ENCODE measurements at places on chromosomes 1 and 21.

DNA sequence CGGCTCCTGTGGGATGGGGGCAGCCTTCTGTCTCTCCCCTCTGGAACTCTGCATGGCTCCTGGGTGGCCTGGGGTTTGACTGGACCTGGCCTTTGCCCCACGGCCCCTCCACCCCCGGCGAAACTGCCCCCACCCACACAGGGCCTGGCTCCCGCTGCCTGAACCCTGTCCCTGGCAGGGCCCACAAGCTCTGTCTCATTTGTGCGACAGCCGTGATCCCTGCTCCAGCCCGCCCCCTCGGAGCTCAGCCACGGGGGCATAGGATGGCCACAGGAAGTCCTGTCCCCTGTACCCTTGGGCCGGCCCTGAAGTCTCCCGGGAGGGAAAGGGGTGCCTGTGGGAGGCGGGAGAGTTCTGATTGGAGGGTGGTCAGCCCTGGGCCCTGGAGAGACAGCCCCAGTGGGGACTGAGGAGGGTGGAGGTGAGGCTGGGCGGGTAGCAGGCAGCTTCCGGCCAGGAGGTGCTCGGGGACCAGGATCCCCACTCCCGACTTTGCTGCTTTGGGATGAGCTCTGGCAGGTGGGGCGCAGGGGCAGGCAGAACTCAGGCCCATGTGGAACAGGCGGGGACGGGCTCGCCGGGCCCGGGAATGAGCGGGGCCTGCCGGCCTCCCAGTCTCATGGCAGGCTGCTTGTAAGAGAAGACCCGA is 45.1 kb downstream of the SLX9 start:
- DNase-seq, result no peak

GRCh38 chr1:3319874-3320245 is 134.6 kb upstream of the ARHGEF16 start:
- DNase-seq, result no peak

DNA sequence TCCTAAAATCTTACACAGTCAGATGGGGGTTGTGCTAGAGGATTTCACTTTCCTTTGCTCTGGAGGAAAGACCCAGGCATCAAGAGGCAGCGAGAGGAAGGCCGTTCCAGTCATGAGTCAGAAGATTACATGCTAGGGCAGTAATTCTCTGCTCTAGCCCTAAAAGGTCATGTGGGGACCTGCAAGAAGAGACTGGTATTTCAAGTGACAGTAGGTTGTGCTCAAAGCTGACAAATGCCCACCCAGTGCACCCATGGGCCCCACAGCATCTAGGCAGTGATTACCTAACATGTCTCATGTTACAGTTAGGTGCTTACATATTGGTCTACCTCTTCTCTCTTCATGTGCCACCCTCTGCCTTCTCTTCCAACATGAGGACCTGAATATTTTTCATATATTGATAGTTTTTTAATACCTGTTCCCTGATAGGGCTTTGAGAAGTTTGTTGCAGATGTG is 99.7 kb upstream of the BEND5 start:
- no peak for DNase-seq

GRCh38 chr1:16617114-16617631 is 3.8 kb upstream of the NBPF1 start:
- DNase-seq, result no peak

DNA sequence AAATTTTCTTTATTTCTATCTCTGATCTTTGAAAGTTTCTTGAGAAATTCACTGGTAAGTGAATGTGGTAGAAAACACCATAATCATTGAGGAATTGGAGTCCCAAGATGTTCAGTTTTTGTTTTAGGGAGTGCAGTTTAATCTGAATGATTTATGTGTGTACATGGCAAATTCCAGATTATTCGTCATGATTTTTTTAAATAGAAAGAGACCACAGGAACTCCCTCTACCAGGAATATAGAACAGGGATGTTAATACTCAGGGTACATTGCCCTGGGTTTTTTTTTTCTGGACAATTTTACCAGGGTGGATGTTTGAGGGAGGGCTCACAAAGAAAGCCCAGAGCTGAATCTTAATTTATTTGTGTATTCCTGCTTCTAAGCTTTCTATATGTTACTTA is 109.0 kb downstream of the VPS13D start:
- no peak for DNase-seq

- no peak for DNase-seq
Measured at GRCh38 chr1:99858286-99858685, 8.1 kb downstream of the AGL start.

- DNase-seq, result no peak
Measured at GRCh38 chr1:18452550-18452949, 28.2 kb upstream of the KLHDC7A start.

DNA sequence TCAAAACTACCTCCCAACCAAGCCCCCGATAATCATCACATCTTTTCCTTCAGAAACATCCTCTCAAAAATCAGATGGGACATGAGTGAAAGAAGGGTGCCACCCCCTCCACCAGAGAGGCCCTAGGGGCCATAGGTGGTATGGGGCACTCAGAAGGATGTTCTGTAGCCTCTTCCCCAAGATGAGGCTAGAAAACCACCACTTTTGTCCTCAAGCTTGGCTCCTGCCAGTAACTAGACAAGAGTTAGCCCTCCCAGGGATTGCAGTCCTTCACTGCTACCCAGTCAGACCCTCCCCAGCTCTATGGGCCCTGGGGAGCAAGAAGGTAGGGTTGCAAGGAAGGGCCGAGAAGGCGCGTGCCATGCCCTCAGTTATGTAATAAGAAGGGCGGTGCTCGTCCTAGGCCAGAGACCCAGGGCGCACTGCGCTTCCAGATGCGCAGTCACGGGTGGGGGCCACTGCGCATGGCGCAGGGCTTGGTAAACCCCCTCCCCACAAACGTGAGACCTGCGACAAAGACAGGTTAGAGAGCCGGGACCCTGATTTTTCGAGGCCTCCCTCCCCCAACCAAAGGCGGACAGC is 69.7 kb downstream of the CD46 start:
- no peak for DNase-seq

DNA sequence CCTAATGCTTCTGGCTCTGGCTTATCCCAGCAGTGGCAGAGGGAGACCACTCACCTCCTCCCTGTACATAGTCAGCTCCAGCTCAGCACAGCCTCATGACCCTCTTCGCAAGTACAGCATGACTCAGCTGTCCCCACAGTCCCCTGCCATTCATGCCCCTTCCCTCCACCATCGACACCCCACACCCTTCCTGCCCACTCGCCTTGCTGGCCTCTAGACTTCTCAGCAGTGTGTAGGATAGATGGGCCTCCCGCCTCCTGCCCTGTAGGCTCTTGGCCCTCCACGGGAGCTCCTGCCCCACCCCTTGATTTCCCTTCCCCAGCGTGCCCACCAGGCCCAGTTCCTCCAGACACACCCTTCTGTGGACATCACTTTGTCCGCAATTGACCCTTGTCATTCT is 9.8 kb downstream of the NPR1 start:
- DNase-seq, result no peak

GRCh38 chr21:46639489-46640386 is 4.3 kb downstream of the PRMT2 start:
- DNase-seq, result no peak

DNA sequence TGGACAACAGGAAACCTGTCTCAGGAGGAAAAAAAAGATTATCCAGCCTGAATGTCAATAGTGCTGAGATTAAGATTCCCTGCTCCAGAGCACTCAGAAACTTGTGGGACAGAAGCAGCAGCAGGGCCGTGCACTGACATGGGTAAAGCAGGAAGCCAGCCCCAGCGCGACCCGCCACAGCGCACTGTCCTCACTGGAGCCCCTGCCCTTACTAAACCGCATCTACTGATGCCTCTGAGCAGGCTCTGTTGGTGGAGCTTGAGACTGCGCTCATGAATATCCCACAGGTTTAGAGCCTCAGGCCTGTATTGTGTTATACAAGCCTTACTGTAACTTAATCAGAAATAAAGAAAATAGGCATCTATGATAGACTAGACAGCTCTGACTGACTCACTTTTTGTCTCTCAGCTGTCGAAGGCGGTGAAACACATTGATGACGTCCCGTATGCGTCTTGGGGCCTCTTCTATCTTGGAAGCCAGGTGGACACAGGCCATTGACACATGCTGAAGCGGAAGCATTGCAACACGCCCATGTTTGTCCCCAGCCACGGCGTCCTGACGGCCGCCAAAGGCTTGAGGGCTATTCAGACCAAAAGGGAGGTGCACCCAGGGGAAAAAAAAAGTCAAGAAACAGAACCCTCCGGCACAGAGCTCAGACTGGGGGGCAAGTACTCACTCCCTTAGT is 1.2 kb downstream of the CCNL2 start:
- no peak for DNase-seq

GRCh38 chr1:91736715-91737615 is 149.0 kb downstream of the TGFBR3 start:
- DNase-seq, result no peak

DNA sequence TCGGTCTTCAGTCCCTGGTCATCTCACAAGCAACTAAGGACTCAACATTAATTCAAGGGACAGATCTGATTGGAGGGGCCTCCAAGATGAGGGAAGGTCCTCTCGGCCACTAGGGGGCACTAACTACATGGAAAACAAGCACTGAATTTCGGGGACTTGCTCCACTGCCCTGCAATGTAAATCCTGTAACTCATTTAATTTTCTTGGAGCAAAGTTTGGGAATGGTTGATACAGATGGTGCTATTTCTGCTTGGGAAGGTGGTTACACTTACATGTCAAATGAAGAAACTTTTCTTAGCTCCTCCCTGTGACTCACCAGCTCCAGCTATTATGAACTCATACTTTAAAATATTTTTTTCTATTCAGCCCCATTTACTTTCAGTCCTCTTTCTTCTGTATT is 97.4 kb upstream of the KCNJ15 start:
- peak; percentile 17 for DNase-seq

Measured in stimulated activated CD4-positive, alpha-beta T cell treated with anti-CD3 and anti-CD28 coated beads, Interleukin-1b, Interleukin-23, amount 100 ng/mL, for 4 hours (primary cell).